ENCODE measurements at places on chromosomes 5 and 9.
A peak's percentile ranks its signal among the peaks of the same experiment; 100 is the strongest.

- H3K36me3 ChIP-seq, result peaks cover 14% of the 10 kb centered on the region
- H3K27me3 ChIP-seq, result no peaks in the 10 kb centered on the region
- no peak for DNase-seq
- H3K4me3 ChIP-seq, result no peak overlapping the region
- H3K4me1 ChIP-seq, result peaks cover 3% of the 10 kb centered on the region
- no peak overlapping the region for H3K27ac ChIP-seq
Observed at GRCh38 chr5:128111818-128112448, 28.4 kb downstream of the SLC12A2 start.

DNA sequence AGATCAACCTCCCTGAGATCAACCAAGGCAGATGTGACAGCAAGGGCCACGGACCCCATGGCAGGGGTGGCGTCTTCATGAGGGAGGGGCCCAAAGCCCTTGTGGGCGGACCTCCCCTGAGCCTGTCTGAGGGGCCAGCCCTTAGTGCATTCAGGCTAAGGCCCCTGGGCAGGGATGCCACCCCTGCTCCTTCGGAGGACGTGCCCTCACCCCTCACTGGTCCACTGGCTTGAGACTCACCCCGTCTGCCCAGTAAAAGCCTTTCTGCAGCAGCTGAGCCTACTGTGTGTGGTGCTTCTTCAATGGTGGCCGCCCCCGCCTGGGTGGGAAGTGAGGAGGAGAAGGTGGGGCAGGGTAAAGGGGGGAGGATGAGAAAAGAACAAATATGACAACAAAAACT, 8.3 kb downstream of the GPX3 start:
- no peak overlapping the region for H3K27ac ChIP-seq
- H3K36me3 ChIP-seq, result peaks cover 35% of the 10 kb centered on the region
- no peaks in the 10 kb centered on the region for H3K27me3 ChIP-seq
- no peak for DNase-seq

DNA sequence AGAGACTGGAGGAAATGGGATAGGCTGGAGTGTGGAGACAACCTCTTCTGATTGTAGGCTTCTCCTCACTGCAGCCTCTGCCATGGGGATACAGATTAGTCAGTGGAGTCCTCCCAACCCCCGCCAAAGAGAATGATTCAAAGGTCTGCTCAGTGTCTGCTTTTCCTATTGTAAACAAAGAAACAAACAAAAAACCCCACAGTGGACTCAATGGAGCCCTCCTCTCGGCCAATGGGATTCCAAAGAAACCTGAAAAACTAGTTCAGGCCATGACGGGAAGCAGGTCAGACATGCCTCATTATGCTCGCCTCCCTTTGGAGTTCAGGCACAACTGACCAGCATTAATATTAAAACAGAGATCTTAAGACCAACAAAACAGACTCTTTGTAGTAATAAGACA, 85.8 kb downstream of the SEC61B start:
- H3K4me3 ChIP-seq, result no peak overlapping the region
- no peak overlapping the region for H3K27ac ChIP-seq
- H3K27me3 ChIP-seq, result no peaks in the 10 kb centered on the region
- no peaks in the 10 kb centered on the region for H3K36me3 ChIP-seq
- no peaks in the 10 kb centered on the region for H3K4me1 ChIP-seq

DNA sequence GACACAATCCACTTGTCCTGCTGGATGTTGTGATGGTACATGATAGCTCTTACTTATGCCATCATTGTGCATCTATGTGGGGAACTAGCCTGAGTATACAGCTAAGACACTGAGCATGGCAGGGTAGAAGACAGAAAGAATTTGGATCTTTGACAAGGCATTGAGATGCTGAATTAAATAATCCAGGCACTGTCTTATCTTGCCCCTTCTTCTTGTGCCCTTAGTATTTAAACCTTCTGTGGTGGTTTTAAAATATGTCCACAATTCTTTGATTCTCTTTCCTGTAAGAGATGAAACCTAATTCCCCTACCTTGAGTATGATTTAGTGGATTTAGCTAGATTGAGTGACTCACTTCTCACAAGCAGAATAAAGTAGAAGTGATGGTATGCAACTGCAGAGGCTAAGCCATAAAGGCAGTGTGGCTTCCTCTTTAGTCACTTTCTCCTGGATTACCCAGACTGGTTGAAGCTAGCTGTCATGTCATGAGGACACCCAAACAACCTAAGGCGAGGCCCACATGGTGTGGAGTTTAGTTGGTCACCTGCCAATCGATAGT, 174.0 kb upstream of the NREP start:
- peaks cover 40% of the 10 kb centered on the region for H3K4me1 ChIP-seq
- no peaks in the 10 kb centered on the region for H3K27me3 ChIP-seq
- DNase-seq, result peak; percentile 66
- peak overlapping the region; percentile 66 for H3K27ac ChIP-seq
- no peaks in the 10 kb centered on the region for H3K36me3 ChIP-seq

- no peak overlapping the region for H3K4me3 ChIP-seq
- no peak for DNase-seq
- no peaks in the 10 kb centered on the region for H3K4me1 ChIP-seq
- H3K27ac ChIP-seq, result no peak overlapping the region
- H3K27me3 ChIP-seq, result peaks cover 50% of the 10 kb centered on the region
Observed at GRCh38 chr5:537098-537497, 12.8 kb upstream of the SLC9A3 start.

DNA sequence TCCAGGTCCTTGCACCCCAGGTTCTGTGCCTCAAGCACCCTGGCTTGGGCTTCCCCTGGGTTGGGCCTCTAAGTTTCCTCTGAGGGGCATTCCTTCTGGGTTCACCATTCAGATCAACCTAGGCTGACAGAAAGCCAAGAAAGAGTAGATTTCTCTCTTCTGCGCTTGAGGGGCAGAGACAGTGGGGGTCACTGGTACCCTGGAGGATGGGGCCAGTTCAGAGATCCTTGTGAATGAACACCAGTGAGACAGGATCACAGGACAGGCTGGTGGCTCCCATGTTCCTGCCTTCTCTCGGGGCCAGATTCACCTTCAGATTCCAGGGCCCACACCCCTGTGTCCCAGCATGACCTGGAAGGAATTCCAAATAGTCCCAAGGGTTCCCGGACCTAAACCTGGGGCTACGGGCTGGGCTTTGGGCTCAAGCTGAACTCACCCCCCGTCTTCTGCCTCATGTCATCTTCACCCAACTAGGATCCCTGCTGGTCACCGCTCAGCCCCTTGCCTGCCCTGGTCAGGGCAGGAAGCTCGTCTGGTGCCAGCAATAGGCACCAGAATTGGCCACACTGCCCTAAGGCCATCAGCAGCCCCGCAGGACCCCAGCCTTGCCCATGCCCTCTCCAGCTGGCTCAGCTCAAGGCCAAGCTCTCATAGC, 91.8 kb upstream of the MVB12B start:
- H3K4me1 ChIP-seq, result no peaks in the 10 kb centered on the region
- H3K27me3 ChIP-seq, result no peaks in the 10 kb centered on the region
- H3K27ac ChIP-seq, result no peak overlapping the region
- no peak overlapping the region for H3K4me3 ChIP-seq
- no peaks in the 10 kb centered on the region for H3K36me3 ChIP-seq

DNA sequence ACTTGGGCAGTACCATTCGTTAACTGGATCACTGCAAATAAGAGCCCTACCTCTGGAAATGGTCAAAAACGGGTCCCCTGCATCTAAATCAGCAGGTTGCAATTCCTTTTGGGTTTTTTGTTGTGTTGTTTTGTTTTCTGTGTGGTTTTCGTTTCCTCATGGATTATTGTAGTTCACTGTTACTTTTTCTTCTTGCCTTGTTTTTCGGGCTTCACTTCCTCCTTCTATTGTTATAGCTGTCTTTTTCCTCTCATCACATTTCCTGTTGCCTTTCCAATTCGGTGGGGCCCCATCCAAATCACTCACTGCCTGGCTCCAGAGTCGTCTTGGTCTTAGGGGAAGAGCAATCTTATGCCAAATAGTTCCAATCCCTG, 8.7 kb upstream of the SSBP2 start:
- no peaks in the 10 kb centered on the region for H3K36me3 ChIP-seq
- H3K27ac ChIP-seq, result no peak overlapping the region
- H3K4me1 ChIP-seq, result peaks cover 26% of the 10 kb centered on the region

DNA sequence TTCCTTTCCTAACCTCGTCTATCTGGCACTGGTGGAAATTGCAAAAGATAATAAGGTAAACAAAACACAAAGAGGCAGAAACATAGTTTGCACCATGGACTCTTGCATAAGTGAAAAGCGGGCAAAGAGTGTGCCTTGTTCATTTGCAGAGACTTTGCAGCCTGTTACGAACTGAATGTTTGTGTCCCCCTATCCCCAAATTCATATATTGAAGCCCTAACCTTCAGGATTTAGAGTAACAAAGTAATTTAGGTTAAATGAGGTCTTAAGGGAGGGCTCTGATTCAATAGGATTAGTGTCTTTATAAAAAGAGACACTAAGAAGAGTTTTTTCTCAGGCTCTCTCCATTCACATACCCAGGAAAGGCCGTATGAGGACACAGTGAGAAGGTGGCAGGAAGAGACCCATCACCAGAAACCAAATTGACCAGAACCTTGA, 52.1 kb upstream of the FAM169A start:
- no peak overlapping the region for H3K4me3 ChIP-seq
- H3K27me3 ChIP-seq, result no peaks in the 10 kb centered on the region
- DNase-seq, result no peak
- no peaks in the 10 kb centered on the region for H3K4me1 ChIP-seq

DNA sequence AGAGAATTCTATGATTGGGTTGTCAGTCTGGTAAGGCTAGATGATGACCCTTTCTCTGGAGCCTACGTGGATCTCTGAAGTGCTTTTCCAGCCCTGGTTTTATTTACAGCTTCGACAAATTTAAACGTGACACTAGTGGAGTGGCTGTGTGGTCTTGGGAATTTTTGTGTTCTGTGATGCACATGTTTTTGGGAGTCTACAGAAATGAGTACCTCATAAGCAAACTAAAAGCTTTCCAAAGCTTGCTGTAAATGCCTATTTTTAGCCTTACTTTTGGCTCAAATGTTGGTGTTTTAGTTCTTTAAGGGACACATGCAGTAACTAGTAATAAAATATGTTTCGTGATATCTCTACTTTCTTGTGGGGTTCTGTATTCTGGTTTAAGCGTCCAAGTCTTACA, 3.3 kb downstream of the LARP1 start:
- DNase-seq, result no peak
- no peaks in the 10 kb centered on the region for H3K36me3 ChIP-seq
- H3K27me3 ChIP-seq, result no peaks in the 10 kb centered on the region
- H3K27ac ChIP-seq, result peak overlapping the region; percentile 61
- H3K4me3 ChIP-seq, result peak overlapping the region; percentile 11
- H3K4me1 ChIP-seq, result peaks cover 38% of the 10 kb centered on the region

DNA sequence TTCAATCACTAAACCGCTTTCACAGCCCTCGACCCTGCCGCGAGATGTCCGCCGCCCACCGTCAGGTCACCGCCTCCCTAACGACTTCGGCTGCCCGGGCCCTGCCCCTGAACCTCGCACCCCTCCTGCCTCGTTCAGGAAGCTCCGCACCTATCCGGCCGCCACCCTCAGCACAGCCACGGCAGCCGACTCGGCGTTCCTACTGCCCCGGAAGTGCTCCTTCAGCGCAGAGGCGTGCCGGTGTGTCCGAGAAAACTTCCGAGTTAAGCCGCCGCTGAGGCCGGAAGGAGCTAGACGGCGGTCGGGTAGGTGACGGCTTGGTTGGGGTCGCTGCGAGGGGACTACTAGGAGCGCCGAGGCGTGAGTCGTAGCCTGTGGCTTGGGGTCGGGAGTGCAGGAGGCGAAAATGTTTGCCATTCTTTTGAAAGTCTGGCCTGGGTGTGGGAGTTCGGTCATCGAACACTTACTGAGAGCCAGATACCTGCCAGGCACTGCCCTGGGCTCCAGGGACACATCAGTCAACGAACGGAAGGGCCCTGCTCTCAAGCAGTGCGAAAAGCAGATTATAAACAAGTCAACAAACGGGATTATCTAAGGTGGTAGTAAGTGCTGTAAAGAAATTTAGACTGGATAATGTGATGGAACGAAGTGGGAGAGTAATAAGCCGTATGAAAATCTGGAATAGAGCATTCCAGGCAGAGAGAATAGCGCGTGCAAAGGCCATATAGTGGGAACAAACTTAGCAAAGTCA, at the start of the genes FAM114A2 and MFAP3:
FAM114A2 (minus strand) TSS at position 204 of the 751 bp plus-strand sequence. CDS start 3,957 bp downstream, outside the sequence.
MFAP3 (plus strand) TSS at position 261 of the 751 bp plus-strand sequence. CDS start 10,756 bp downstream, outside the sequence.
- H3K36me3 ChIP-seq, result no peaks in the 10 kb centered on the region
- H3K27ac ChIP-seq, result peak within 1 kb of the TSS; percentile 72
- no peak for DNase-seq
- peak within 1 kb of the TSS; percentile 94 for H3K4me3 ChIP-seq
- H3K27me3 ChIP-seq, result no peaks in the 10 kb centered on the region
- peaks cover 11% of the 10 kb centered on the region for H3K4me1 ChIP-seq

- H3K4me1 ChIP-seq, result peaks cover 11% of the 10 kb centered on the region
- no peak overlapping the region for H3K4me3 ChIP-seq
- H3K27me3 ChIP-seq, result no peaks in the 10 kb centered on the region
- no peak overlapping the region for H3K27ac ChIP-seq
Observed at GRCh38 chr9:2726650-2727340, 9.5 kb downstream of the KCNV2 start.

DNA sequence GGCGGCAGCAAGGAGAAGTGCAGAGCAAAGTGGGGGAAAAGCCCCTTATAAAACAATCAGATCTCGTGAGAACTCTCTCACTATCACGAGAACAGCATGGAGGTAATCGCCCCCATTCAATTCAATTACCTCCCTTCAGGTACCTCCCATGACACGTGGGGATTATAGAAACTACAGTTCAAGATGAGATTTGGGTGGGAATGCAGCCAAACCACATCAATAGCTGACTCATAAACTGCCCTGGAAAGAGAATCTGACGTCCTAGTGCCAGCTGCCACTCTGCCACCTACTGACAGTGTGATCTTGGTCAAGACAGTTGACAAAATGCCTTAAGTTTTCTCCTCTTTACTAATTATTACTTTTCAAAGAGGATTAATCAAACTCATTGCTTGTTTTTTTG, 128.3 kb downstream of the GPBP1 start:
- no peak for DNase-seq
- peaks cover 9% of the 10 kb centered on the region for H3K27me3 ChIP-seq
- H3K4me1 ChIP-seq, result peaks cover 8% of the 10 kb centered on the region
- no peak overlapping the region for H3K27ac ChIP-seq
